ENCODE measurements at places on chromosomes 7 and 10.

DNA sequence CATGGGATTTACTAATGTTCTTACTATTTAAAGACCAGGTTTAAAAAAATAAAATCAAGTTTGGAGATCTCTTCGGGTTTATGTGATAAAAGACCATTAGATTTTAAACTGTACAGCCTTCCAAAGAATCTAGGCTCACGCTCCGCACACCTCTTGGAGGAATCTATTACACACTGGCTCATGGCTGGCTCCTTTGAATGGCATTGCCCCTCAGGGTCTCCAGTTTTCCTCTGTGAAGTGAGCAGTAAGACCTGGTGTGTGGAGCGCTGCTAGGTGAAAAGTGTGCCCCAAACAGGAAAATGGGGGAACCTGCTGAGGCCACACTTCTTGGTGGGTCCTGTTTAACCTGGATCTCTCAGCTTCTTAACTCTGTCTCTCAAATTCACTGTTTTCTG is 142.3 kb downstream of the KAT6B start:
- DNase-seq: no peak

DNA sequence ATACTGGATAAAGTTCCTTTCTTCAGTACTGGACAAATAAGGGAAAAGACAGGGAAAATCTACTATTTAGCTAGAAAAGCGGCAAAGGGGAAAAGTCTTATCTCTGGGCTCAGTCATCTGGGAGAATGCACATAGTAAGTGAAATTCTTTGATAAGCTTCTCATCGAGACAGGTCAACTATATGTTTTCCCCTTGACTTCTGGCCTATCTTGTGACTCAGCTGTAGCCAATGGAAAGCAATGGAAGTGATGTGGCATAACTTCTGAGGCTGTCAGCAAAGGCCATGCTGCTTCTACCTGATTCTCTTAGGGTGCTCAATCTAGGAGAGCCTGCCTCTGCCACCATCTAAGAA is 91.9 kb downstream of the PCGF5 start:
- no peak for DNase-seq

GRCh38 chr7:30980194-30980593 is 16.4 kb downstream of the GHRHR start:
- DNase-seq: no peak

DNA sequence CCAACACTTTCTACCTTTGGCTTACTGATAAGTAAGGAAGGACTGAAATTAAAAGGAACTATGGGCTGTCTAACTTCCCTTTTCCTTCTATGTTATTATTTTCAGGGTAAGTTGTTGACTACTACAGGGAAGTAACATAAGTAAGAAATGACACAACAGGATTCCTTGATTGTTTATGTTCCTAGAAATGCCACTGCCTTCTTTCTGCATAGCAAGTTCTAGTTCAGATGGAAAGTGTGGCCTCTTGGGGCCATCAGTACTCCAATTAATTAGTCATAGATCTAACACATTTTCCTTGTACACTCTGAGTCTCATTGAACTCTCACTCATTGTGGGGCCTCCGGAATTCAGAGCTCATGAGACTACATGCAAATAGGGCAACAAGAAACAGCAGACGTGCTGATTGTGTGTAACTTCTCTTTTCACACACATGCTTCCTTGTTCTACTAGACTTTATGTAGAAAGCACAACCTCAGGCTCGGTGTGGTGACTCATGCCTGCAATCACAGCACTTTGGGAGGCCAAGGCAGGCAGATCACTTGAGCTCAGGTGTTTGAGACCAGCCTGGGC is 35.3 kb upstream of the HIBADH start:
- DNase-seq: no peak

DNA sequence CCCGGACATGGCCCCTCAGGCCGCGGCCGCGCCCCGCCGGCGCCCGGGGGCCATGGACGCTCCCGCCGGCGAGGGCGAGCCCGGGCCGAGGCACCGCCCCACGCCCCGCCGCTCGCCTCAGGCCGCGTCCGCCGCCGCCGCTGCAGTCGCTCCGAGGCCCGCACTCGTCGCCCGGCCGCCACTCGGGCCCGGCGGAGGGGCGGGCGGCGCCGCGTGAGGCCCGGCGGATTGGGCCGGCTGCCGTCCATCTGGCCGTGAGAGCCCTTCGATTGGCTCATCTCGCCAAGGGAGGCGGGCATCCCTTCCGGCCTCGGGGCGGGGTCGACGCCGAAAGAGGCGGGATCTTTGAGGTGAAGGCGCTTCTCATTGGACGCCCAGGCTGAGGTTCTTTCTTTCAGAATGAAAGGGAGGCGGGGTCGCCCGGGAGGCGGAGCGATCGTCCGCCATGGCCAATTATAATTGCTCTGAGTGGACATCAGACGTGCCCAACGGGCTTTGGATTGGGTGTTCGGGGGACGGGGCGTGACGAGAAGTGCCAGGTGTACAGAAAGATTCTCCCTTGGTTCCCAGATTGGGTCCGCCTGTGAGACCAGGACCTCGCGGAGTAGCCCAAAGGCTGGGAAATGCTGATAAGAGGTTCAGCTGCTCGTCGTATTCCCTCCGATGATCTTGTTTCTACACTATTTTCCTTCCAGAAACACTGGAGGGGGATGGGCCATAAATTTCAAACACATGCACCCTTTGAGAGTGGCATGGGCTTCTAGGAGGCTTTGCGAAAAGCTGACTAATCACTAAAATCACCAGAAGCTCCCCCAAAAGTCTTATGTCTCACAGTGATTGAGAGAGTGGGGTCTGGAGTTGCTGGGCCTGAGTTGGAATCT is at the start of gene GNA12:
Gene GNA12, minus strand, starts transcription at position 156 of the 881 bp plus-strand sequence. Its CDS starts 147 bp downstream, at position 9.
- peak; percentile 97 for DNase-seq

DNA sequence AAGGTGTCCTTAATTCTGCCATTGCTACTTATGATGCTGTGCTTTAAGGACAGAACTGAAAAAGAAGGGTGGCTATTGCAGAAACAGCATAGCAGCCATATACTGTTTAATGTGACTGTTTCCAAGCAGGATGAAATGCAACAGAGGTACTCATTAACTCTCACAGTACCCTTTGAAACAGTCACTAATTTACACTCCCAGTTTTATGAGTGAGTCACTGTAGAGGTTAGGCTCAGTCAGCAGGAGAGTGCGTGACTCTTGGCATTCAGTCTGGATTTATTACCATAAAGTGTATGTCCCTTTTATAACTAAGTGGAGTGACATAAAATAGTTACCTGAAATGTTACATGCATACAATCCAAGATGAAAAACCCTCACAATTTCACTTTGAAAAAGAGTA is 27.7 kb downstream of the ALDH18A1 start:
- no peak for DNase-seq

DNA sequence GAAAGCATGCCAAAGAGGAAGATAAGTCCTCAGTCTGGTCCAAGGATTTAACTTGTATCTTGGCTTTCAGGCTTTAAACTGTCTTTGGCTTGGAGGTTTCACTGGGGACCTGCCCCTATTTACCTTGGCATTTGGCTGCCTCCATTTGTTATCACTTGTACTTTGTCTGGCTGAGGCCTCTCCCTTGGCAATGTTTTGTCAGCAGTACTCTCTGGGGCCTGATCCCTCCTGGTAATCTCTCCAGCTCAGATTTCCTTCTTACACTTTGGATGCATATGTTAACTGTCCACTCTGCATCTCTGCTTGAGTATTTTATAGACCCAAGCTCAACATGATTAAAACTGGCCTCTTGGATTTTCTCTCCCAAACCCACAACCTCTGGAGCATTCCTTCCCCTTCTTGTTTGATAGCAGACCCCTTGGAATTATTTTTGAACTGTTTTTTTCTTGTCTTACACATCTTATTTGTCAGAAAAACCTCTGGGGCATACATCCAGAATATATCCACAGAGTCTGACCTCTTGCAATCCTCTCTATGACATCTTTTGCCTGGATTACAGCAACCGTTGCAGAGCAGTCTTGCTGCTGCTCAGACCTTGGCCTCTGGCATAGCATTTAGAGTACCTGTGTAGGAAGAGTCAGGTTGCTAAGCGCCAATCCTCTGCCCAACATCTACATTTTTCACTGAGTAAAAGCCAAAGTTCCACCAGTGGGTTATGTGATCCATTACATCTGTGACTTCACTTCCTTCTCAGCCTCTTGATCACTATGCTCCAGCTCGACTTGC is 35.2 kb downstream of the ZNF487 start:
- no peak for DNase-seq

- DNase-seq: no peak
Observed at GRCh38 chr10:58514111-58514770, 1.6 kb downstream of the BICC1 start.

DNA sequence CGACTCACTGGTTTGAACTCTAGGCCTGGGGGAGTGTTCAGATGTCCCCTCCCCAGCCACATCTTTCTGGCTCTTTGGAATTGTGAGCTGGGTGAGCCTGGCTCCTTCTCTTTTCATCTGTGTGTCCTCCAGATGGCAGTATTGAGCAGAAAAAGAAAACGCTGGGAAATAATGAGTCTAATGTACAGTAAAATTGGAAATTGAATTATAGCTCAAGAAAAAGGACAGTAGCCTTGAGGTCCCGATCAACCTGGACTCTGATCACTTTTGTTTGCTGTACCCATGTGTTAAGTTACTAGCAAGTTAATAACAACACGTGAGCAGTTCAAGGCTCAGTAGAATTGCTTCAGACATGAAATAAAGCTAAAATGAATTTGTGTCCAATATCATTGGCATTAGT is 77.9 kb downstream of the SNX10 start:
- DNase-seq: no peak

Data from stimulated activated CD8-positive, alpha-beta memory T cell treated with anti-CD3 and anti-CD28 coated beads, Interleukin-4, amount 100 ng/mL, for 1 hour (primary cell).